Activated naive CD4-positive, alpha-beta T cell treated with anti-CD3 and anti-CD28 coated beads, Interleukin-2, amount 10 ng/mL, durations not matched to agents 7 days and 5 days (primary cell): ENCODE measurements at places on chromosomes 4 and X.

- DNase-seq: no peak
- no peak overlapping the region for H3K27ac ChIP-seq
- H3K4me3 ChIP-seq: no peak overlapping the region
- no peaks in the 10 kb centered on the region for H3K27me3 ChIP-seq
- peaks cover 23% of the 10 kb centered on the region for H3K4me1 ChIP-seq
Observed at GRCh38 chr4:73245955-73246354, 12.6 kb downstream of the ANKRD17 start.

- H3K27ac ChIP-seq: no peak overlapping the region
- DNase-seq: no peak
Observed at GRCh38 chrX:77428551-77428950, 18.6 kb upstream of the FGF16 start.

DNA sequence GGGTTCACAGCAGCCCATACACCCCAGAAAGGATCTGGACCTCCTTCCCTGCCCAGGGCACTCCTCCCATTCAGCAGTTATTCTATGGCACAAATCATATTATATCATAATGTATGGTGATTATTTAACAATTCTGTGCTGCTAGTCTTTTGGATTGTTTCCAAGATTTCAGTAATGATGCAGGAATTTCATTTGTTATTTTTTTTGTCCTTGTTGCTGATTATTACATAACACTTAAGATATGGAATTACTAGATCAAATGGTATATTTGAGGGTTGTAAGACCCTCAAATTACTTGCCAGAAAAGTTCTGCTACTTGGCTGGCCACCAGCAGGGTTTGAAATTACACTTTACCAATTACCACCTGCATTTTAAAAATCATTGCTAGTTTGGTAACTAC lies 36.4 kb downstream of the QDPR start:
- no peak for DNase-seq
- no peak overlapping the region for H3K4me3 ChIP-seq
- no peaks in the 10 kb centered on the region for H3K36me3 ChIP-seq
- no peaks in the 10 kb centered on the region for H3K4me1 ChIP-seq

- no peak overlapping the region for H3K4me3 ChIP-seq
- H3K27me3 ChIP-seq: no peaks in the 10 kb centered on the region
- no peak overlapping the region for H3K27ac ChIP-seq
- DNase-seq: no peak
Observed at GRCh38 chr4:39259571-39260330, 77.4 kb downstream of the WDR19 start.

- no peaks in the 10 kb centered on the region for H3K4me1 ChIP-seq
- H3K4me3 ChIP-seq: no peak overlapping the region
- DNase-seq: no peak
- H3K27ac ChIP-seq: no peak overlapping the region
Observed at GRCh38 chrX:115367455-115367854, 77.9 kb downstream of the LUZP4 start.

- H3K4me1 ChIP-seq: no peaks in the 10 kb centered on the region
- H3K4me3 ChIP-seq: no peak overlapping the region
- no peak for DNase-seq
Observed at GRCh38 chrX:155534800-155535199, 76.4 kb upstream of the F8A3 start.

- peaks cover 2% of the 10 kb centered on the region for H3K4me1 ChIP-seq
- H3K27ac ChIP-seq: no peak overlapping the region
- no peak for DNase-seq
- H3K36me3 ChIP-seq: no peaks in the 10 kb centered on the region
- H3K27me3 ChIP-seq: peaks cover 31% of the 10 kb centered on the region
- no peak overlapping the region for H3K4me3 ChIP-seq
Observed at GRCh38 chr4:74790652-74791051, 3.7 kb downstream of the BTC start.

DNA sequence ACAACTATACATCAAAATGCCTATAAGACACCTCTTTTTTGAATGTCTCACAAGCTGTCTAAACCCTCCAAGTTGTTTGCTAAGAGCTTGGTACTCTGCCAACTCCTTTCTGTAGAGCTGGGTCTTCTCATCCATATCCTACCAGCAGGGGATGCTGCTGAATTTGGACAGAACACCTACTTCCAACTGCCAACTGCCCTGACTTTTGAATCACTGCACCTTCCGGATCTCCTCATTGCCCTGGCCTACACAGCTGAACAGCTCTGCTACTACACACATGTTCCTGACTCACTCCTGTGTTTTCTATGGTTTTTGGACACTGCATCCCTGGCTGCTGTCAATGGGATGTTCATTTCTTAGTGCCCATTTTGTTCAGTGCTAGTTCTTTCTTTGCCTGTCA lies 18.7 kb downstream of the FAM184B start:
- H3K27me3 ChIP-seq: peaks cover 3% of the 10 kb centered on the region
- no peak for DNase-seq
- no peaks in the 10 kb centered on the region for H3K36me3 ChIP-seq
- H3K4me1 ChIP-seq: peaks cover 4% of the 10 kb centered on the region

DNA sequence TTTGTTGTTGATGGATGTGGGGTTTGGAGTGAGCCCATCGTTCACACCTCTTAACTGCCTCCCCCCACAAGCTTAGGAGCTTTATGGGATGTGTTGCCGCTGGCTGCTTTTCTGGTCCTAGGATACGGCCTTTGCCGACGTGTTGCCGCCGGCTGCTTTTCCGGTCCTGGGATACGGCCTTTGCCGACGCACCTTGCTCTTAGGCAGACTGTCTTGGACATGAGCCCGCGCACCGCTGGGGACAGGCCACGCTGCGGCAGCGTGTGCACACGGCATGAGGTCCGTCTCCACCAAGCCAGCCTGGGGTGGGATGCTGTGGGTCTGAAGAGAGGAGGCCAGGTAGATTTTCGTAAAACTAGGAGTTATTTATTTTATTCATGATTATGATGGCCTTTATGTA lies 14.2 kb downstream of the RGS12 start:
- no peak overlapping the region for H3K27ac ChIP-seq
- peaks cover 86% of the 10 kb centered on the region for H3K27me3 ChIP-seq
- DNase-seq: no peak
- H3K36me3 ChIP-seq: no peaks in the 10 kb centered on the region
- H3K4me1 ChIP-seq: peaks cover 42% of the 10 kb centered on the region

- no peaks in the 10 kb centered on the region for H3K4me1 ChIP-seq
- no peaks in the 10 kb centered on the region for H3K27me3 ChIP-seq
- H3K27ac ChIP-seq: no peak overlapping the region
- no peak for DNase-seq
Observed at GRCh38 chr4:169117591-169118081, 107.6 kb upstream of the CBR4 start.

- no peaks in the 10 kb centered on the region for H3K27me3 ChIP-seq
- H3K4me1 ChIP-seq: no peaks in the 10 kb centered on the region
- no peak for DNase-seq
- no peak overlapping the region for H3K4me3 ChIP-seq
Observed at GRCh38 chr4:67291644-67292043, 253.7 kb downstream of the CENPC start.

GRCh38 chr4:79540143-79540542 lies 132.1 kb upstream of the GK2 start:
- H3K4me1 ChIP-seq: no peaks in the 10 kb centered on the region
- no peaks in the 10 kb centered on the region for H3K27me3 ChIP-seq
- DNase-seq: no peak
- H3K36me3 ChIP-seq: no peaks in the 10 kb centered on the region
- H3K4me3 ChIP-seq: no peak overlapping the region
- no peak overlapping the region for H3K27ac ChIP-seq

DNA sequence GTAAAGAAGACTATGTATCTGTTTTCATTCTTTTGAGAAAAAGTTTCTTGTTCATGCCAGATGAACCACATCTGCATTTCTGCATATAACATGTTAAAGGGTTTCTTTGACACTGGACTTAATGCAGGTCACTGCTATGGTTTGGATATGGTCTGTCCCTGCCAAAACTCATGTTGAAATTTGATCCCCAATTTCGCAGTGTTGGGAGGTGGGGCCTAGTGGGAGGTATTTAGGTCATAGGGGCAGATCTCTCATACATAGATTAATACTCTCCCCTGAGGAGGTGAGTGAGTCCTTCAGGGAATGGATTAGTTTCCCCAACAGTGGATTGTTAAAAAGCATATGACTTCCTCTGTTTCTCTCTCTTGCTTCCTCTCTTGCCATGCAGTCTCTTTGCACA lies 45.9 kb upstream of the TMEM33 start:
- no peaks in the 10 kb centered on the region for H3K4me1 ChIP-seq
- peaks cover 33% of the 10 kb centered on the region for H3K27me3 ChIP-seq
- H3K27ac ChIP-seq: no peak overlapping the region
- no peak overlapping the region for H3K4me3 ChIP-seq
- no peaks in the 10 kb centered on the region for H3K36me3 ChIP-seq

DNA sequence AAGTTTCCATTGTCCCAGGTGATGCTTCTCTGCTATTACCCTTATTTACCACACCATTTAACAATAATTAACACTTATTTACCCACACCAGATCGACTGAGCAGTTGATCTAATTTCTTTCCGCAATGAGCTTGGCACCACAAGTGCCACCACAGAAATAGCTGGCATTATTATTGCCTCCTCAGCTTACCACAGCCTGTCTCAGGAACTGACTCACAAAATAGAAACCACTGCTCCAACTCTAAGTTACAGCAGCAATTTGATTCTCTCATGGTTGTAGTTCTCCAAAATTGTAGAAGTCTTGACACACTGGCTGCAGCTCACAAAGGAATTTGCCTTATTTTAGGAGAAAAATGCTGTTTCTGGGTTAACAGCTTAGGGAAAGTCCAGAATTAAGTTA lies 22.5 kb downstream of the ZNF721 start:
- peaks cover 55% of the 10 kb centered on the region for H3K36me3 ChIP-seq
- no peak overlapping the region for H3K4me3 ChIP-seq
- H3K4me1 ChIP-seq: peaks cover 30% of the 10 kb centered on the region
- no peak for DNase-seq
- H3K27me3 ChIP-seq: no peaks in the 10 kb centered on the region

GRCh38 chr4:68865188-68865638 lies 49.4 kb downstream of the UGT2B10 start:
- no peak for DNase-seq
- H3K4me3 ChIP-seq: no peak overlapping the region
- H3K4me1 ChIP-seq: no peaks in the 10 kb centered on the region
- H3K27ac ChIP-seq: no peak overlapping the region
- H3K27me3 ChIP-seq: no peaks in the 10 kb centered on the region

DNA sequence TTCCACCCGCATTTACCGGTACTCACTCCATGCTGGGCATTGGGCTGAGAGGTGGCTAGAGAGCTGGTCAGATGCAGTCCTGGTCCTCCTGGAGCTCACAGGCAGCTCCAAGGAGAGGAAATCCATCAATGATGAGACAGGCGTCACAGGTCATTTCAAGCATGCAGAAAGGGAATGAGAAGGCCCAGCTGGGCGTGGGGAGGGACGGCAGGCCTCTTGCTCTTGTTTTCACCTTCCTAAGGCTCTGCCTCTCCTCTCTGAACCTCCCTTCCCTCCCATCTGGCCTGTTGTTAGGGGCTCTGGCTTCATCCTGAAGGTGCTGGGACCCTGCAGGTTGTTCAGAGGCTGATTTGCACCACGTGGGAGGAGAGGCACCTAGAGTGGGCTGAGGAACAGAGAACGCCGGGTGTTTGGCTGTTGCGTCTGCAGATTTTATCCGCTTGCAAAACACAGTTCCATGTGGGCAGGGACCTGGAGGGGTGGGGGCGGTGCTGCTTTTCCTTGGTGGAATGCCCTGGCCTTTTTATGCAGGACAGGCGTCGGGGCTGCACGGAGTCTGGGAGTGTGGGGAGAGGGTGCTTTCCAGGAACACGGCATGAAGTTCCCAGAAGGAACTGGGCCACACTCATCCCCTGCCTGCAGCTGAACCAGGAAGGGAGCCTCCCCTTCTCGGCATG lies 81.5 kb upstream of the PSAPL1 start:
- H3K27me3 ChIP-seq: peaks cover 55% of the 10 kb centered on the region
- no peak overlapping the region for H3K27ac ChIP-seq
- H3K4me3 ChIP-seq: no peak overlapping the region
- no peak for DNase-seq
- H3K4me1 ChIP-seq: no peaks in the 10 kb centered on the region

- H3K27ac ChIP-seq: peak overlapping the region; percentile 45
- H3K4me1 ChIP-seq: peaks cover 5% of the 10 kb centered on the region
Observed at GRCh38 chrX:118569676-118570075, 74.1 kb downstream of the DOCK11 start.

GRCh38 chr4:6892909-6893202 lies 16.8 kb upstream of the TBC1D14 start:
- H3K27me3 ChIP-seq: no peaks in the 10 kb centered on the region
- peak overlapping the region; percentile 56 for H3K27ac ChIP-seq
- no peak overlapping the region for H3K4me3 ChIP-seq
- DNase-seq: no peak

GRCh38 chr4:143417679-143418403 lies 81.2 kb downstream of the GAB1 start:
- H3K4me1 ChIP-seq: no peaks in the 10 kb centered on the region
- no peaks in the 10 kb centered on the region for H3K36me3 ChIP-seq
- no peak for DNase-seq
- H3K4me3 ChIP-seq: no peak overlapping the region

DNA sequence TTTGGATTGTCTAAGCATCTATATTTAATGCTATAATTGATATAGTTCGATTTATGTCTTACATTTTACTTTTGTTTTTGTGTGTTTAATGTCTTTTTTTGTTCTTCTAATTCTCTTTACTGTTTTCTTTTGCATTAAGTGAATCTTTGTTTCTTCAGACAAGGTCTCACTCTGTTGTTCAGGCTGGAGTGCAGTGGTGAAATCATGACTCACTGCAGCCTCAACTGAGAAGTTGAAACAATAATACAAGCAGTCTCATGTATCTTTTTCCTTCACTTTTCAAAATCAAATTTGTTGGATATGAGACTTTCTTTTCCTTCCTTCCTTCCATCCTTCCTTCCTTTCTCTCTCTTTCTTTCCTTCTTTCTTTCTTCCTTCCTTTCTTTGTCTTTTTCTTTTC lies 1401.6 kb downstream of the ADGRL3 start:
- no peak for DNase-seq
- no peaks in the 10 kb centered on the region for H3K27me3 ChIP-seq
- no peak overlapping the region for H3K27ac ChIP-seq
- H3K36me3 ChIP-seq: no peaks in the 10 kb centered on the region
- H3K4me1 ChIP-seq: no peaks in the 10 kb centered on the region

DNA sequence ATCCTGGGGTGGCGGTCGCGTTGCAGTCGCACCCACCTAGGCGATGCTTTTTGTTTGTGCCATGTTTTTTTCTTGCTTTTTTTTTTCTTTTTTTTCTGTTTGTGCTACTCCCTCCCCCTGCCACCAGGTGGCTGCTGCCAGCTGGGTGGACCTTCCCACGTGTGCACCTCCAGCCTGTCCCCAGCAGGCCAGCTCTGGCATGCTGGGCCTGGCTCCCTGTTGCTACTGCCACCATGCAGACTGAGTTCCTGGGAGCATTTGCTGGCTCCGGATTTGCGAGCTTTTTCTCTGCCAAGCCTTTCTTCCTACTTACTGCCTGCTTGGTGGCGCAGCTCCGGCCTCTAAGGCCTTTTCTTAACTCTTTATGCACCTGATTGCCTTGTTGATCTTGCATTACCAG lies 161.2 kb upstream of the WDFY3 start:
- DNase-seq: no peak
- no peaks in the 10 kb centered on the region for H3K4me1 ChIP-seq
- no peak overlapping the region for H3K27ac ChIP-seq

DNA sequence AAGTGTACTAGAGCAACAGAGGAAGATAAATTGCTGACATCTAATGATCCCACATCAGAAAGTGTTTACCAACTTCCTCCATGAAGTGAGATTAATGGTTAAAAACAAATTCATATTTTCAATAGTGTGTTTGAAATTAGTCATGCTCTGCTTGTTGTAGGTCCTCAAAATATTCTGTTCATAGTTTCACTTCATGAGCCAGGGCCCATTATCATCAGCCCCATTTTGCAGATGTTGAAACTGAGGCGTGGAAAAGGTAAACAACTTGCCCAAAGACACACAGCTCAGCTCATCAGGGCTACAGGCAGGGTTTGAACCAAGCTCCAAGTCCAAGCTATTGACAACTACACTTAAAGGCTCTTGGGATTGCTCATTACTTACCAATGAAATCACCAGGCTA lies 103.5 kb upstream of the PPARGC1A start:
- DNase-seq: no peak
- H3K4me3 ChIP-seq: no peak overlapping the region
- no peaks in the 10 kb centered on the region for H3K4me1 ChIP-seq
